Activated CD4-positive, alpha-beta memory T cell treated with anti-CD3 and anti-CD28 coated beads, Interleukin-2, amount 10 ng/mL, durations not matched to agents 7 days and 5 days (primary cell): ENCODE measurements at places on chromosomes 7 and 10.

- no peak overlapping the region for H3K4me3 ChIP-seq
- DNase-seq, result no peak
- peaks cover 25% of the 10 kb centered on the region for H3K36me3 ChIP-seq
- H3K4me1 ChIP-seq, result peaks cover 10% of the 10 kb centered on the region
- H3K27ac ChIP-seq, result no peak overlapping the region
These were observed 12.7 kb downstream of the FBXW4 start for GRCh38 chr10:101682172-101682825.

- no peaks in the 10 kb centered on the region for H3K4me1 ChIP-seq
- DNase-seq, result no peak
- H3K27ac ChIP-seq, result no peak overlapping the region
- no peak overlapping the region for H3K4me3 ChIP-seq
These were observed 40.2 kb upstream of the MYL10 start for GRCh38 chr7:101669307-101669706.

DNA sequence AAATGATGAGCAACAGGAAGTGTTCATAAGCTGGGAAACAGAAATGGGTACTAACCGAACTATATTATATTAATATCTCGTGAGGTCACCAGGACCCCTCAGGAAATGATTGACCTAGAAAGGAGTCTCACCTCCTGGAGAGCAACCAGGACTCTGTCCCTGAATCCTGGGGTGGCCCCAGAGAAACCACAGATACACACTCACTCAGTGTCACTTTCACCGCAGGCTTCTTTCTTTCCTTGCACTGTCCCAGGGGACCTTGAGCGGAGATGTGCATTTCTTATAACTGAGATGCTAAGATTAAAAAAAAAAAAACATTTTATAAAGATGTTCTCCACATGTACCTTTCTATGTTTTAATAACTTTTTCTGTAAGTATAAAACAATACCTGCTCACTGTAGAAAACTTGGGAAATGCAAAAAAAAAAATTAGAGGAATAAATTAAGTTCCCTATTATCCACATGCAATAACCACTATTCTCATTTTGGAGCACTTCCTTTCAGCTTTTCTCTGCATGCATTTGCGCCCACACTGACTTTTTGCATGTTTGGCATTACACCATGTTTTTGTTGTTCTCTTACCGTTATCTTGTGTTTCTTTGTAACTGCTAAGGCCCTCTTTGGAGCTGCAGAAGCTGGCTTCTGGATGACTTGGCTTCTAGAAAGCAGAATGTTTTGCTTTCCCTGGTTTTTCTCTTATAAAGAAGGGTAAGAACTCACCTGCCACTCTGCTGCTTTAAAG lies 15.0 kb downstream of the NOD1 start:
- peaks cover 26% of the 10 kb centered on the region for H3K4me1 ChIP-seq
- H3K4me3 ChIP-seq, result no peak overlapping the region
- H3K27me3 ChIP-seq, result no peaks in the 10 kb centered on the region
- DNase-seq, result no peak
- peaks cover 16% of the 10 kb centered on the region for H3K36me3 ChIP-seq

DNA sequence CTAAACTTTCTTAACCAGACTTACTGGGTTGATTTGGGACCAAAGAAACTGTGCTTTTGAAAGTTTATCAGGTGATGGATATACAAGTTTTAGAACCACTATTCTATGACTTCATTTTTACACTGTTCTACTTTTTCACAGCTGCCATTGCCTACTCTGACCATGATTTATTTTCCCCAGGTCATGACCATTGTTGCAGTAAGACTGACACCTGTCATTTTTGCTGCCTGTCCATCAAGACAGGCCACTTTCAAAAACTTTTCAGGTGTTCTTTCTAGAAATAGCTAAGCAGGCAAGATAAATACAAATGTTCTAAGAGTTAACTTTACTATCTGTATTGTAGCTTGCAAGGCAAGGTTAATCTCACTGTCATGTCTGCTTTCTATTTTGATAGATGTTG lies 147.9 kb upstream of the SEMA3C start:
- H3K27me3 ChIP-seq, result no peaks in the 10 kb centered on the region
- no peak overlapping the region for H3K27ac ChIP-seq
- no peak for DNase-seq
- no peak overlapping the region for H3K4me3 ChIP-seq
- H3K4me1 ChIP-seq, result no peaks in the 10 kb centered on the region
- no peaks in the 10 kb centered on the region for H3K36me3 ChIP-seq

GRCh38 chr7:28466341-28466740 lies 54.0 kb downstream of the CREB5 start:
- DNase-seq, result no peak
- no peaks in the 10 kb centered on the region for H3K36me3 ChIP-seq
- no peak overlapping the region for H3K27ac ChIP-seq
- H3K4me3 ChIP-seq, result no peak overlapping the region
- H3K27me3 ChIP-seq, result peaks cover 3% of the 10 kb centered on the region
- no peaks in the 10 kb centered on the region for H3K4me1 ChIP-seq

DNA sequence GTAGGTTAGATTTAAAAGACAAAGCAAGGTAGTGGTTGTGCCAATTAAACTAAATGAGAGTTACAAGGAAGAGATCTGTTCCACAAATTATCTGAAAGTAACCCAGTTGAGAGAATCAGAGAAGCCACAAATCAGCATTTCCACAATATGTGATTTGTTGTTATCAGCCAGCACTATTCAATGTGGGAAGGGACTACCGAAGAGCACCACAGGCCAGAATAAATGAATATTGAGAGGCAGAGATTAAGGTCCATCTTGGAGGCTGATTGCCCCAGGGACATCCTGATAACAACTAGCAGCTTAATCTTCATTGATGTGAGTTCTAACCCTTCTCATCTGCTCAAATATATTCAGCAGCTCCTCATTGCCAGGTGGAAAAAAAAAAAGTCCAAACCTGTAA lies 367.6 kb downstream of the MALRD1 start:
- no peaks in the 10 kb centered on the region for H3K36me3 ChIP-seq
- H3K4me1 ChIP-seq, result no peaks in the 10 kb centered on the region
- H3K4me3 ChIP-seq, result no peak overlapping the region
- no peaks in the 10 kb centered on the region for H3K27me3 ChIP-seq
- no peak overlapping the region for H3K27ac ChIP-seq

GRCh38 chr7:77799078-77799964 lies 748 bp downstream of the PHTF2 start:
- H3K4me3 ChIP-seq, result peak overlapping the region; percentile 92
- peaks cover 70% of the 10 kb centered on the region for H3K4me1 ChIP-seq
- peak overlapping the region; percentile 87 for H3K27ac ChIP-seq
- no peaks in the 10 kb centered on the region for H3K27me3 ChIP-seq

DNA sequence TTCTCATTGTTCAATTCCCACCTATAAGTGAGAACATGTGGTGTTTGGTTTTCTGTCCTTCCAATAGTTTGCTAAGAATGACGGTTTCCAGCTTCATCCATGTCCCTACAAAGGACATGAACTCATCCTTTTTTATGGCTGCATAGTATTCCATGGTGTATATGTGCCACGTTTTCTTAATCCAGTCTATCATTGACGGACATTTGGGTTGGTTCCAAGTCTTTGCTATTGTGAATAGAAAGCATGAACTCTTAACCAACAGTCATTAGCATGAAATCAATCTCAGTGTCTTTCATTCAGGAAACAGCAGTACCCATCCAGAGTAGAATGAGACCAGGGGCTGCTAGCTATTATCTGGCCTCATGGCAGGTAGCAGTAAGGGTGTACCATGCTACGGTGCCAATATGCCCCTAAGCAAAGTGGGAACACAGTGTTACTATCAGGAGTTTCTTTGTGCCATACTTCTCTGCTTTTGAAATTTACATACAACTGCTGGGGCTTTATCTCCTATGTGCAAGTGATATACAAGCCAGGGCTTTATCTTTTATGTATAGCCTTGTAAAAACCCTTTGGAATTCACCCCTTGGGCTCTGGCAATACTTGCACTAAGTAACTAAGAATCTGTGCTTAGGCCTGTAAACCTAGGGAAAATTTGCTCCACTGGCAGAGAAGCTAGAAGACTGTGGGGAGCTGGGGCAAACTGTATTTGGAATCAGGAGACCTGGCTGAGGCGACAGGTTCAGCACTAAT lies 5.4 kb downstream of the PON2 start:
- peaks cover 3% of the 10 kb centered on the region for H3K4me1 ChIP-seq
- no peak overlapping the region for H3K27ac ChIP-seq
- no peak for DNase-seq

DNA sequence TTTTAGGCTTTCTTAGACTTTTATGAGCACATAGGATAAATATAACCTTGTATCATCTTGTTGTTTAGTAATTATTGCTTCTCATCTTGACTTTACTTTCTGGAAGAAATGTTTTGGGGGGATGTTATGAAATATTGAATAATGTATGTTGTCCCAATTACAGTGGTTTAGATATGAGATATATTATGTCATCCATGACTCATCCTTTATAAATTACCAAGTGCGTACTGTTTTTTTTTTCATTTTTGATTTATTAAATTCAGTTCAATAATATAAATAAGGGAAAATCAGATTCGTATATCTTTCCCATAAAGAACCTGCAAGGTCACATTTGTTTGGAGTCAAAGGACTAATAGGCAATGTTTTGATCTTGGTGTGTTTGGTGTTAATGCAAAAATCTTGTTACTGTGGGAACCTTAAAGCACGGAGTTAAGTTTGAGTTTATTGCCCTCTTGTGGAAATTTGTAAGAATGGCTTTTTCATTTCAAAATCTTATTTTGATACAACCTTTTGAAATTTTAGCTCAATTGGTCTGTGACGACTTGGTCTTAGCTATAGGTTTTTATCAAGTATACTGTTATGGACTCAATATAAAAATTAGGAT lies 108.6 kb downstream of the SRI start:
- no peaks in the 10 kb centered on the region for H3K27me3 ChIP-seq
- no peak overlapping the region for H3K27ac ChIP-seq
- H3K4me3 ChIP-seq, result no peak overlapping the region
- H3K4me1 ChIP-seq, result peaks cover 4% of the 10 kb centered on the region
- H3K36me3 ChIP-seq, result no peaks in the 10 kb centered on the region

DNA sequence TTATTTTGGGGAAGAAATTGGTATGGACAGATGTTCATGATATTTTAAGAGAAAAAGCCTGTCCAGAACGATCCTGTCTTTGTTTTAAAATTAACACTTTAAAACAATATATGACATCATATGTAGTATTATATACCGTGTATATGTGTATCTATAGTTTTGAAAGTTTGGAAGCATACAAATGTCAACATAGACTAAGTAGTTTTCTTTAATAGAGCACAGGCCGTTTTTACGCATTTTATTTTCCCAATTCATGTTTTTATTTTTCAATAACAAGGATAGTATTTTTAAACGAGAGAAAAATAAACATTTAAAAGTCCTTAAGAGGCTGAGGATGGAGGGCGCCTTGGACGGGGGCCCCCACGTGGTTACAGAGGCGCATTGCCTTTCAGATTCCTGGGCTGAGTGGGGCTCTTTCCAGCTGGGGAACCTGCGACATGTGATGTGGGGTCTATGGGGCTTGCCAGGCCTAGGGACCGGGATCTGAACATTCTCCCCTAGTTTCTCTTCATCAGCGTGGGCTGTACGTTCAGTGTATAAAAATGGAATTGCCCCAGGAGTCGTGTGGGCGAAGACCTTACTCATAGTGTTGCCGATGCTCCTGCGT lies 127.8 kb upstream of the ZNF746 start:
- H3K4me1 ChIP-seq, result peaks cover 37% of the 10 kb centered on the region
- H3K4me3 ChIP-seq, result peak overlapping the region; percentile 95
- H3K27ac ChIP-seq, result no peak overlapping the region
- DNase-seq, result peak; percentile 64

DNA sequence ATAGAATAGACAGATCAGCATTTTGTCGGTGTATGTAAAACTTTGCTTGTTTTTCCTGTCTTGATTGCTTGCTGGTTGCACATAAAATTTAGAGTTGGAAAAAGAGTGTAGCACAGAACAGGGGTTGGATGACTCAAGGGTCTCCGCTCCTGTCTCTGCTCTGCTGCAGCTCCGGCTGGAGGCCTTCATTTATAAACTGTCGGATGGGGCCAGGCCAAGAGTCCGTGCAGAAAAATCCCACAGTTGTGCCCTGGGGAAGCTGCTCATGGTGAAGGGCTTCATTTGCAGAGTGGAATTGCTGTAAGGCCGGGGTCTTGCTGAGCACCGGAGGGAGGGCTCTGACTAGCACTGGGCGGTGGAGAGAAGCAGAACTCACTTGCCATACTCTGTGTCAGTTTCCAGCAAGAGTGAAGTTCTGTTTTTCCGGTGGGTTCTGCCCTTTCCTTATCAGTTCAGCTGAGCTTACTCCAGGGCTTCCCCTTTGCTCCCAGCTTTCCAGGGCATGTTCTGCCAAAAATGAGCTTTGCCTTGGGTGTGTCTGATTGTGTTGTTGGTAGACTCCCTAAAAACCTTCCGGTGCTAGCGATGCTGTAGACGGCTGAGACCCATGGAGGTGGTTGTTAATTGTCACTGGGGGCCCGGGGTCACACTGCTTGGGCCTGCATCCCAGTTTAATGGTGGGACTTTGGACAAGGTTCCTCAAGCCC lies 67.2 kb downstream of the CAMK1D start:
- H3K4me1 ChIP-seq, result peaks cover 31% of the 10 kb centered on the region
- H3K27me3 ChIP-seq, result no peaks in the 10 kb centered on the region
- DNase-seq, result no peak
- H3K27ac ChIP-seq, result no peak overlapping the region

DNA sequence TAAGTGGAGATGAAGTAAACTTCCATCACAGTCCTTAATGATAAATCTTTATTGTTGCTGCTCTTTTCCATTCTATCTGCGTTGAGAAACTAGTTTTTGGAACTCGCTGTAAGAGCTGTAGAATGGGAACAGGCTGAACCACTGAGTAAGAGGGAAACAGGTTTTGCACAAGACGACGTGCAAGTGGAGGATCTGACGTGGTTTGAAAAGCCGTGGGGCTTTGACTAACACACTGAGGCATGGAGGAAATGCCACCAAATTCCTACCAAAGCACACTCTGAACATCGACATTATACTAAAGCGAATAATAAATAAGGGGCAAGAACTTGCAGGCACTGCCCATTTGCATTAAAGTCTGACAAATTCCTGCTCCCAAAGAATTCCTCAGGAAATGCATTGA lies 160.6 kb downstream of the KLF6 start:
- no peaks in the 10 kb centered on the region for H3K36me3 ChIP-seq
- H3K27ac ChIP-seq, result no peak overlapping the region
- peaks cover 27% of the 10 kb centered on the region for H3K4me1 ChIP-seq
- H3K27me3 ChIP-seq, result peaks cover 1% of the 10 kb centered on the region
